IMR-90 (cell line): ENCODE measurements at places on chromosomes 1 and 21. TPM values are rescaled to one million over a fixed set of nuclear protein-coding genes. Genes with fewer than 3 reads are reported as not detected.

TRIM46 gene
- 2.3 and 2.5 TPM in 2 replicates for total RNA-seq

LMNA gene
- 753 and 755 TPM in 2 replicates for total RNA-seq

LCE3A gene
- total RNA-seq = not detected in 2 replicates

TMEM61 gene
- not detected in 2 replicates for total RNA-seq

C4BPB gene
- not detected in 2 replicates for total RNA-seq

- no peak for DNase-seq
These were observed 32.8 kb upstream of the MAN1C1 start for GRCh38 chr1:25583519-25584370.

CLEC20A gene
- total RNA-seq = not detected in 2 replicates

FCRL2 gene
- total RNA-seq = not detected in 2 replicates

DNA sequence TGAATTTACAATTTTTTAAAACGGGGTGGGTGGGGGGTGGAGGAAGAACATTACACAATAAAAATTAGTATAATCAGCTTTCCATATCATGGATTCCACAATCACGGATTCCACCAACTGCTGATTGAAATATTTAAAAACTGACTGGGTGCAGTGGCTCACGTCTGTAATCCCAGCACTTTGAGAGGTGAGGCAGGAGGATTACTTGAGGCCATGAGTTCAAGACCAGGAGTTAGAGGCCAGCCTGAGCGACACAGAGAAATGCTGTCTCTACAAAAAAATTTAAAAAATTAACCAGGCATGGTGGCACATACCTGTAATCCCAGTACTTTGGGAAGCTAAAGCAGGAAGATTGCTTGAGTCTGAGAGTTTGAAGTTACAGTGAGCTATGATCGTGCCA lies 254.7 kb downstream of the ATG4C start:
- no peak for DNase-seq

DNA sequence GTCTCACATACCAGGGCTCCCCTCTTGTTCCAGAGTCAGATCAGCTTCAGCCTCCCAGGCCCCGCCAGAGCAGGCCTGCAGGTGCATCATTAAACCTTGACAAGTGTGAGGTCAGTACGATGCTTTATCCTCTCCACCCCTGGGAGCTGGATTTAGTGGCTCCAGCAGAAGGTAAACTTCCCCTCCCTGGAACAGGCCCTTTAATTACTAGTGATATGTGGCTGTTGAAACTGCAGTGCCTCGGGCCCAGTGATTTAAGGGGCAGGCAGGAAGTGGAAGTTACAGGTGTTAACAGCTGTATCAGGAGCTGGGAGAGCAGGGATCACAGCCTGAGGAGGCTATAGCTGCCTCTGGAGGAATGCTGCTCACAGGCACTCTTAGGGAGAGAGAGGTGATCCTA lies 132.4 kb upstream of the KLHDC7A start:
- no peak for DNase-seq

DNA sequence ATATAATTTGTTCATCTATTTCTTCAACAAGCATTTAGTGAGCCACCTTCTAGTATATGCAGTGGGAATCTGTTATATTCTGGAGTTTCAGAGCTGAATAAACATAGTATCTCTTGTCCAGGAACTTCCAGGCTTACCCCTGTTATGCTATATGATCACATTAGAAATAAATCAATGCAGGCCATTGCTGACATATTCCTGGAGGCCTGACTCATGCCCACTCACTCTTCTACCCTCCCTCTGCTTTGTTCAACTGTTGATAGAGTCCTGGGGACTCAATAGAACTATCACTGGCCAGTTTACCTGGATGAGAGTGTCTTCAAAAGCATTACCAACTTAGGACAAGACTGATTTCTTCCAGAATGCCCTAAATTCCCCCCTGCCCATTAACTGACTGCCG lies 29.3 kb upstream of the SRSF10 start:
- DNase-seq = peak; percentile 78

GRCh38 chr1:2414297-2414958 lies 2.1 kb upstream of the PEX10 start:
- peak; percentile 34 for DNase-seq

DNA sequence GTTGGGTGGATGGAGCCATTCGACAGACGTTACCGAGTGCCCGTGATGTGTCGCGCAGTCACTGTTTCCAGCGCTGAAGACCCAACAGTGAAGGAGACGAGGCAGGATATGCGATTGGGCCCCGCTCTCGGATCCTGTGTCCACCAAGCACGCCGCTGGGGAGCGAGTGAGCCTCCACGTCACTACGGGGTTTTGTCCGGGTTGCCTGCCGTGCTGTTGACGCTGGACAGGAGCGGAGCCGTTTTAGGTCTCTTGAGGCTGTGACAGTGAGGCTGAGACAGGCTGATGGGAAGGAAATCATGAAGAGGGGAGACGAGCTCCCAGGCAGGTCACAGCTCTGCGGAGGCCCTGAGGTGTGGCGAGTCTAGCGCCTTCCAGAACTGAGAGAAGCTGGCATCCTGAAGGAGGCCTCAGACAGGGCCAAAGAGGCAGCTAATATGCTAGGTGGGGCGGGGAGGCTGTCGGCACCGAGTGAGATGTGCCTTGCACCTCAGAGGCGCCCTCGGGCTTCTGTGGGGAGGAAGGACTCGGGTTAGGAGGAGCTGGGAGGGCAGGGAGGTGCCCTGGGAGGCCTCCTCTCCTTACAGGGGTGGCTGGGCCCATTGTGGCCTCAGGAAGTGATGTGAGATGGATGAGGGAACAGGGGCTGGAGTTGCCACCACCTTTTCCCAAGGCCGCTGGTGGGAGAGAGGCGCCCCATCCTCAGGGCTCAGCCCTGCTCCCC lies 196.0 kb upstream of the TMEM51 start:
- DNase-seq = no peak

ALX3 gene
- not detected in 2 replicates for total RNA-seq

- peak; percentile 86 for DNase-seq
These were observed 107.1 kb downstream of the EIF4G3 start for GRCh38 chr1:21069549-21069948.

DNA sequence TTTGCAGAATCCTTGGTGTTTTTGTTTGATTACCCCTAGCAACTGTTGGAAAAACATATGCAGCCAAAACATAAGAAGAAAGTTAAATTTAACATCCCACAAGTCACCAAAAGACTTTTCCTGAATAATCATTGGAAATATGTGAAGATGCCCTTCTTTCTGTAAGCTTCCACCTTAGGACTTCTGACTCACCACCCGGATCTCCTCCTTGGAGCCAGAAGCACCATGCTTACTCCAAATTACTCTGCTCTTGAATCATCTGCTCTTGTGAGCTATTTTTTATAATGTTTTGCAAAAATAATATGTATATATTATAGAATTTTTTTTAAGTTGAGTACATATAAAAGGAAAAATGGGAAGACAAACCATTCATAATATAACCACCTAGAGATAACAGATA lies 391.7 kb downstream of the KCTD3 start:
- DNase-seq = peak; percentile 72

DNA sequence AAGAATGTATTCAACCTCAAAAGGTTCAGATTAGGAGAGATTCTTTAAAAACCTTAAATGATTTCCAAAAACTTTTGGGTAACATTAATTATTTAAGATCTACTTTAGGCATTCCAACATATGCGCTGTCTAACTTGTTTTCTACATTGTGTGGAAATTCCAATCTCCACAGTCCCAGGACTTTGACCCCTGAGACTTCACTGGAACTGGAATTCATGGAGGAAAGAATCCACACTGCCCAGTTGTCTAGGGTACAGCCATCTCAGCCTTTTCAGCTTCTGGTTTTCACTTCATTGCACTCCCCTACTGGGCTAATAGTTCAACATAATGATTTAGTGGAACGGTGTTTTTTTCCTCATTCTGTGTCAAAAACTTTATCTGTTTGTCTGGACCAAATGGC lies 161.5 kb downstream of the IER5 start:
- no peak for DNase-seq

SMCP gene
- total RNA-seq = not detected in 2 replicates

SCMH1 gene
- 9.0 and 9.7 TPM in 2 replicates for total RNA-seq

DNA sequence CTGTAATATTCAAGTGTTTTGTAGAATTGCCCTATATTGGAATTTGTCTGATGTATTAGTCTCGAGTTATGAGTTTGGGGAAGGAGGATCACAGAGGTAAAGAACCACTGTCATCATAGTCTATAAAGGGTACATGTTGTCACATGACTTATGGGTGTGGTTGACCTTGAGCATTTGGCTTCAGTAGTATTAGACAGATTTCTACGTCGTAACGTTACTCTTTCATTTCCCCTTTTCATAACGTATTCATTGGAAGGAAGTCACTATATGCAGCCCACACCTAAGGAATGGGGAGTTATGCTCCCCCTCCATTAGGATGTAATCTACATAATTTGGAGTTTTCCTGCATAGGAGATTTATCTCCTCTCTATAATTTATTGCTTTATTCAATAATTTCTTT lies 110.1 kb upstream of the VAV3 start:
- DNase-seq = no peak

CELA3B gene
- total RNA-seq = not detected in 2 replicates

GRCh38 chr1:2097386-2098300 lies 47.4 kb downstream of the PRKCZ start:
- DNase-seq = no peak

TAS1R2 gene
- total RNA-seq = not detected in 2 replicates

- DNase-seq = no peak
These were observed 42.0 kb downstream of the ACOT7 start for GRCh38 chr1:6351480-6352137.

C1QTNF12 gene
- total RNA-seq = 0.36 TPM in 1 of 2 replicates, not detected in the other

GRCh38 chr1:210292231-210292871 lies 36.4 kb upstream of the HHAT start:
- DNase-seq = no peak

DNA sequence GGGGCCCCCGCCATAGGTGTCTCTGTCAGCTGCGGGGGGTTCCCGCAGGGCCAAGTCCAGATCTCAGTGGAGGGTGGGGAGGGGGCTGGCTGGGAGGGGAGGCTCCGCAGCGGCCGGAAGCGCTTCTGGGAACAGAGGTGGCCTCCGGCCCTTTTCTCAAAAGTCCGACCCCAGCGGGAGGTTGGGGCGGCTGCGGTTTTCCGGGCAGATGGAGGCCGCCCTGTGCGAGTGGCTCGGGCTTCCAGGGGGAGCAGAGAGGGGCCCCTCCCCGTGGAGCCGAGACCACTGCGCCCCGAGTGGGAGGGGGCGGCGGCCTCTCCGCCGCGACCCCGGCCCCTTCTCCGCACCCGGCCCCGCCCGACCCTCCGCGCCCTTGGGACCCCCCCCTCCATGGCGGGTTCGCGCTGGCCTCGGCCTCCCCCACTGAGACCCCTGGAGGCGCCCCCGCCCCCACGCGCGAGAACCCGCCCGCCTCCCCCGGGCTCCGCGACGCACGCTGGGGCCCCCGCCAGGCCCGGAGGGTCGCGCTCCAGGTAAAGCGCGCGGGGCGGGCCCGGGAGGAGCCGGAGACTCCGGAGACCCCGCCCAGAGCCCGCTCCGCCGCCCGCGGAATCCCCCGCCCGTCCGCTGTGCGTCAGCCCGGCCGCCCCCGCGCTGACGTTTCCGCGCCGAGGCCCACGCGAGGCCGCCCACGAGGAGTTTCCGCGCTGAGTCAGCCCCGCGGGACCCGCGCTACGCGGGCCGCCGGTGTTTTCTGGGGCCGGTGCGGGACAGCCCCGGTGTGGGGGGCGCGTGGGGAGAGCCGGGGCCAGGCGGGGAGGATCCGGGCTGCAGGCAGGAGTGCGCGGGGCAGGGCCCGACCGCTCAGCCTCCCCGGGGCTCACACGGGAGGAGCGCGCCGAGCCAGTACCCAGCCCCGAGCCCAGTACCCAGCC lies 5.2 kb downstream of the TNFRSF18 start:
- DNase-seq = peak; percentile 63

DNA sequence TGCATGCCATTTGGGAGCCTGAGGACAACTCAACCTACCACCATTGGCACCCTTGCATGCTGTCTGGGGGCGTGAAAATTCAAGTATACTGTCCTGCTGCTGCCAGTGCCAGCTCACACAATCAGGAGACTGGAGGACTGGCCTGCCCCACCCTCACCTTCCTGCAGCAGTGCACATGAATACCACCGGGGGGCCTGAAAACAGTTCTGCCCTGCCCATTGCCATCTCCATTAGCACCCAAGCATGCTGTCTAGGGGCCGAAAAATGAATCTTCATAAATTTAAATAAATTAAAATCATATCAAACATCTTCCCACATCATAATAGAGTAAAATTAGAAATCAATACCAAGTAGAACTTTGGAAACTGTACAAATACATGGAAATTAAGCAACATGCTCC lies 322.1 kb upstream of the TMPRSS15 start:
- no peak for DNase-seq

GRCh38 chr1:186220911-186221310 lies 154.1 kb downstream of the TPR start:
- no peak for DNase-seq
